Activated CD8-positive, alpha-beta memory T cell treated with anti-CD3 and anti-CD28 coated beads for 4 hours (primary cell): ENCODE measurements at places on chromosomes 5 and 9.

- no peak for DNase-seq
Observed at GRCh38 chr5:168314735-168315411, 23.4 kb downstream of the WWC1 start.

- DNase-seq = no peak
Observed at GRCh38 chr5:36311956-36312355, 10.3 kb upstream of the RANBP3L start.

GRCh38 chr5:107294211-107294550, 376.6 kb downstream of the EFNA5 start:
- DNase-seq = no peak

GRCh38 chr5:139982157-139982974, 60.7 kb downstream of the NRG2 start:
- DNase-seq = no peak

DNA sequence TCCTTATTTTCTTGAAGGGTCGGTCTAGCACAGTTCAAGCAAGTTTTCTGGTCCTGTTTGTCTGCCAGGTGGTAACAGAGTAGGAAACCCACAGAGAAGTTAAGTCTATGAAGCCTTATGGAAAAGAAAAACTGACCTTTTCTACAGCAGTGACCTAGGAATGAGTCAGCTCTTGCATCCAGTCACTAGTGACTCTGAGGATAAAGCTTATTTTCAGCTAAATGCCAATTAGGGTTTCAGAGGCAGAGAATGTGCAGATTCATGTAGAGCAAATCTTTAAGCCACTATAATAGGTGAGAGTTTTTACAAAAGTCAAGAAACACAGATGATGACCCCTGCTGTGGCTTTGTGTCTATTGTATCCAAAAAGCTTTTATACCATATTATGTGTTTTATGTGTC, 100.7 kb downstream of the CWC27 start:
- no peak for DNase-seq

DNA sequence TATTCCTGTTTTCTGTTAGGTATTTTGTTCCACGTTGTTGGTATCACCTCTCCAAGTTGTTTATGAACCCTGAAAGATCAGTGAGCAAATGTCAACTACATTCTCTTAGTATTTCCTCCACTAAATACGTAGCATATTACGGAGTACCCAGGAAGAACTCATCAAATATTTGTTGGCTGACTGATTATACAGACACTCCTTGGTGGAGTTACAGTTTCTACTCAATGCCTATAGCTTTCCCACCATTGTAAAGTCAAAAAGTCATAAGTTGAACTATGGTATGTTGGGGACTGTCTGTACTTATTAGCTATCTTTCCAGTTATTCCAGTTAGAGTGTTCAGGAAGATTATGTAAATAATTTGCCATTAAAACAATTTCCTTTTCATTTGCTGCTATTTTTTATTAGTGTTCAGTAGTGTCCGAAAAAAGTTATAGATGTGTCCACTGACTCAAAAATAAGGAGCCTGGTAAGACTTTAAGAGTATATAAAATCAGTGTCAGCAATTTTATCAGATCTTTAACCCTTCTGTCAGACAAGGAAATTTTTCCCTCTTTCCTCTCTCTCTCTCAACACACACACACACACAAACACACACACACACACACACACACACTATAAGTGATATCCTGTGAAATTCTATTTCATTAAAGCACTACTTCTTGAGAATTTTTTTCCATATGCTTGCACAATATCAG, 6.8 kb upstream of the APBA1 start:
- no peak for DNase-seq

- DNase-seq = no peak
Observed at GRCh38 chr9:130995086-130996011, 13.6 kb upstream of the LAMC3 start.

DNA sequence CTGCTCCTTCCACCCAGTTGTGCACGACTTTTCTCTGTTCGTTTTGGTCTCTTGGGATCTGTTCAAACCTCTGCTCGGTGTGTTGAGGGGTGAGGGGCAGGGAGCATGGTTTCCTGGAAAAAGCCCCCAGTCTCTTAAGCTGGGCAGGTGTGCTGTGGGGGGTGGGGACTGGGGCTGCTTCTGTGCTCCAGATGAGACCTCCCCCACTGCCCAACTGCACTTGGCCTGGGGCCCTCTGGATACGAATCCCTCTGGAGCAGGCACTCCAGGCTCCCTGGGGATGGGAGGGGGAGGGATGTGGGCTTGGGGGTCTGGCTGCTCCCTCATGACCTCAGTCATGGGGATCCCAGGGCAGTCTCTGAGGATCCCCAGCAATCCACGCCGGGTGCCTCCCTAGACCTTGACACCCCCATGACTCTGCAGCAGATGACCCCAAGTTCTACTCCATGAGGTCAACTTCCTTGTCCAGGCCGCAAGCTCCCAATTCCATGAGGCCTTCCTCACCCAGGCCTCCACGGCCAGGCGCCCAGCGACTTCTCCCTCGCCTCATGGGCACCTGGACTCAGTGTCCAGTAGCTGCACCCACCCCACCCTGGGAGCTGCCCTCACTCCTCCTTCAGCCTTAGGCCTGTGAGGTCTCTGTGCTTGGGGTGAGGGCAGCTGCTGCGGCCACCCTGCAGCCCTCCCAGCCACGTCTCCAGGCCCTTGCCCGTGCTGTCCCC, 5.9 kb upstream of the AHRR start:
- no peak for DNase-seq

GRCh38 chr9:82234160-82234943, 245.8 kb downstream of the SPATA31D1 start:
- no peak for DNase-seq

DNA sequence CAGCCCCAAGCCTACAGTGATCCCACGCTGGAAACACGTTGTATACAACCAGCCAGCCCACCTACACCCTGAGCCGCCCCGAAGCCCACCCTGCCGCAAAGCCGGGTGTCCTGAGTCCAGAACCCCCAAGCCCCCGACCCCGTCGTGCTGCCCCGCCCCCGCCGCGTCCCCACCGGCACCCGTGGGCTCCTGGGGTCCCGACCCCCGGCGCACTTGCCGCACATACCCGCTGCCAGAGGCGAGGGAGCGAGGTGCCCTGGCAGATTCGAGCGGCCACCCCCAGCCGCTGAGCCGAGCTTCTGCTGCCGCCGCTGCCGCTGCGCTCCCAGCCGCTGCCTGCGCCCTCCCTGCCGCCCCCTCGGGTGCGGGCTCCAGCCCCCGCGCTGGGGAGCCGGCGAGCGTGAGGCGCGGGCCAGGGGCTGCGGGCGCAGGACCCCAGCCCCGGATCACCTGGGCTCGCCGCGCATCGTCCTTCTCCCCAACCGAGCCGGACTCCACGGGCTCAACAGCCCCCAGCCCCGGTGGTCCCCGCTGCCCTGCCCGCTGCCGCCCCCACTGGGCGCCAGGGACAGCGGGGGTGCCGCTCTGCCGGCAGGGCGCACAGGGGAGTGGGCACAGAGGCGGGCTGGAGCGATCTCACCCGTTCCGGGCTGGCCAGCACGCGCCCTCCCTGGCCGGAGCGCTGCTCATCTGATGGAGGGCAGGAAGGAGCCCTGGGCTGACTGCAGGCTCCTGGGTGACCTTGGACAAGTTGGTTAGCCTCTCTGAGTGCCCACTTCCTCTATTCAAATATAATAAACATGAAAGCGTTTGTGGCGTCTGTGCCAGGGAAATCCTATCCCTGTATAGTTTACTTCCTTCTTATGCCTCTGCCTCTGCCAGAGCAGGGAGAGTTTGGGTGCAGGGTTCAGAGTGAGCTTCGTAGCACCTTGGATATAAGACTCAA, at the start of gene HTR4:
HTR4 (minus strand) TSS at position 692 of the 946 bp plus-strand sequence. CDS start 17,513 bp downstream, outside the sequence.
- no peak for DNase-seq

- no peak for DNase-seq
Observed at GRCh38 chr5:90264689-90265544, 144.6 kb downstream of the CETN3 start.

DNA sequence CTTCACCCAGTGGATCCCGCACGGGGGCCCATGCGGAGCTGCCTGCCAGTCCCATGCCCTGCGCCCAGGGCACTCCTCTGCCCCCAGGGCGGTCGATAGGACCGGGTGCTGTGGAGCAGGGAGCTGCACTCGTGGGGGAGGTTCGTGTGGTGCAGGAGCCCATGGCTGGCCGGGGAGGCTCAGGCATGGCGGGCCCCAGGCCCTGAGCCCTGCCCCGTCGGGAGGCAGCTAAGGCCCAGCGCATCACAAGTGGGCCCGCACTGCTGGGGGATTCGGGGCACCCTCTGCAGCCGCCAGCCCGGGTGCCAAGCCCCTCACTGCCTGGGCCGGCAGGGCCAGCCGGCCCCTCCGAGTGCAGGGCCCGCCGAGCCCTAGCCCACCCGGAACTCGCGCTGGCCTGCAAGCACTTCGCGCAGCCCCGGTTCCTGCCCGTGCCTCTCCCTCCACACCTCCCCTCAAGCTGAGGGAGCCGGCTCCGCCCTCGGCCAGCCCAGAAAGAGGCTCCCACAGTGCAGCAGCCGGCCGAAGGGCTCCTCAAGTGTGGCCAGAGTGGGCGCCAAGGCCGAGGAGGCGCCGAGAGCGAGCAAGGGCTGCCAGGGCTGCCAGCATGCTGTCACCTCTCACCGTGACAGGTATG, 221.1 kb upstream of the RORB start:
- DNase-seq = no peak

GRCh38 chr9:92728831-92729734, 35.5 kb downstream of the BICD2 start:
- no peak for DNase-seq

GRCh38 chr9:128702445-128702948, at the start of gene PKN3:
Gene PKN3 (plus strand): TSS chr9:128702503. CDS start chr9:128702916, 413 bp downstream.
- peak; percentile 58 for DNase-seq

DNA sequence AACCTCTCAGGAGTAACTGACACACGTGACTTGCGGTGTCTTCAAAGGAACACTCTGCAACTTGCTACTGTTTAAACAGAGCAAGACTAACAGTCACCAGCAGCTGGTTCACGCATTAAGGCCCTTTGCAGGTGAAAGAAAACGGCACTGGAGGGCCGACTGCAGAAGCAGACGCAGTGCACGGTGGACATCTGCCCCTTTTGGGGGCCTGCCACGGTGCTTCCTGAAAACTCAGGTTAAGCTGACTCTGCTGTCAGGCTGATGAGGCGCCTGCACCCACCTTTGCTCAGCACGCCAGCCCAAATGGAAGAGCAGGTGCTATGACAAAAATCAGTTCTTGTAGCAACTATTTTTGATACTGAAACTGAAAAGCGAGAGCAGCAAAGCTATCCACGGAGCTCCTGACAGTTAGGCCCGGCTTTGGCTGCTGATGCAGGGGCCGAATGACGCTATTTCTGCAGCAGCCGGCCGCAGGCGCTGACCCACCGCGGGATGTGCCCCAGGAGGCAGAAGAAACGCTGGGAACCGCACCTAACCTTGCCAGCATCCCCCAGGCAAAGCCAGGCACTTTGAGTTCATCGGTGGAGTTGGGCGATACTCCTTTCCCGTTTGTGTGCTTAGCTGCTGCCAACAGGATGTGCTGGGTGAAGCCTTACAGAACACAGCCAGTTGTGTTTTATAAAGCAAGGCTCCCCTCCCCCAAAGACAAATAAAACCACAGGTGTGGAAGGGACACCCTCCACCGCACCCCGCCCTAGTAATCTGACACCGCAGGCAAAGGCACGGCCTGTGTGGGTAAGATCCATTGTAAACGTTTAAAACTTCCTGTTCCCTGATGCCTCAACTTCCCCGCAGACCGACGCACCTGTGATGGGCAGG, 21.1 kb upstream of the TERT start:
- no peak for DNase-seq

- no peak for DNase-seq
Observed at GRCh38 chr5:14165375-14166106, 22.4 kb downstream of the TRIO start.

DNA sequence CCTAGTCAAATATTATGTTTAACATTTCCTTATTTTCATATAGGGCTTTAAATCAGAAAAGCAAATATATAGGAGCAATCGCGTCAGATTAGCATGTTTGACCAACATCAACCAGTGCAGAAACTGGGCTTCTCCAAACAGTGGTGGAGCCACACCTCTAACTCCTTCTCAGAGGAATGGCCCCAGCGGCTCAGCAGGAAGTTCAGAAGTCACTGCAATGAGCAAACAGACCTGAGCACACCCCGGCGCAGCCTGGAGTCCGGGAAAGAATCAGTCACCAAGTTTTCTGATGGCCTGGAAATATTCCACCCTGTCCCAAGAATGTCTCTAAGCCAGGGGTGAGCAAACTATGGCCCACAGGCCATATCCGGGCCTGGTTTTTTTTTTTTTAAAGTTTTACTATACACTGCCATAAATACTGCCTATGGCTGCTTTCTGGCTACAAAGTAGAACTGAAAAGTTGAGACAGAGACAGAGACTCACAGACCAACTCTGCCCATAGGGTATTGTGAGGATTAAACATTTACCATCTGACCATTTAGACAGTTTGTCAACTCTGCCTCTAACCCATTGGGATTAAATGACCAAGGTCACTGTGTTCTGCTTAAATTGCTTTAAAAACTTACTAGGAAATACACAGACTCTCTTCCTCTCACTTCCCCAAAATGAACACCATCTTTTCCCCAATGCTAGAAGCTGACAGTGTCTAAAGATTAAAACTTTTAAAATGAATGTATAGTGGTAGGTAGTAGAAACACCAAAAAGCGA, 5.4 kb downstream of the GOLM1 start:
- DNase-seq = no peak

DNA sequence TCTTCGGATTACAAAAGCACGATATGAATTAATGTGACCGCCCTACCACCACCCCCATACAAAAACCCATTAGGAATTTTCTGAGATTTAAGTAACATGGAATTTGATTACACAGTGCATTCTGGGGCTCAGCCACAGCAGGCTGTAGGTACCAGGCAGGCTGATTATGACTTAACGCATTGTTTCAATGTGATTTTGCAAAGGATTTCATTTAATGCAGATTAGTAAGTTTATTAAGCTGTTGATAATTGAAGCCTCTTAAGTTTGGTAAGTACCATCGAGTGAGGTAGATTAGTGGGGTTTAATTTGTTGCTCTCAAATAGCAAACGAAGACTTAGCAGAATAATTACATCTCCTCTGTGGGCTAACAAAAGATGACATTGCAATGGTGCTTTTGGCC, 240.1 kb downstream of the TRPM3 start:
- DNase-seq = no peak

DNA sequence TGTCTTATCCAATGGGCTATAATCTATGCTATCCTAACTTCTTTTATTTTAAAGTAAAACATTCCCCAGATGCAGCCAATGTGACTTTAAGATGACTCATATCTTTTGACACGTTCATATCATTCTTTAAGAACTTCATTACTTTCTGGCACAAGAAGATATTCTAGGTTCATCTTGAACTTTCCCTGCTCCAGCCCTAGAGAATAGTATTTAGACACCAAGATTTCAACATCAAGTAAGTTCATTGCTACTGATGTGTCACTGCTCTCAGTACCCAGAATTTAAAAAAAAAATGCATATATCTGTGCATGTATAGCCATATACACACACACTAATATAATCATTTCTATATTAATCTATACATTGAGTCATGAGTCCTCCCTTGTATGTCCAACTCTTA, 175.2 kb downstream of the SAXO1 start:
- no peak for DNase-seq
